Natural killer cell (primary cell): ENCODE measurements at places on chromosomes 11 and 22.

GRCh38 chr11:65501186-65501471, 2.3 kb downstream of the MALAT1 start:
- peaks cover 55% of the 10 kb centered on the region for H3K36me3 ChIP-seq
- no peaks in the 10 kb centered on the region for H3K27me3 ChIP-seq
- H3K4me3 ChIP-seq: peak overlapping the region; percentile 75
- peak overlapping the region; percentile 96 for H3K27ac ChIP-seq

DNA sequence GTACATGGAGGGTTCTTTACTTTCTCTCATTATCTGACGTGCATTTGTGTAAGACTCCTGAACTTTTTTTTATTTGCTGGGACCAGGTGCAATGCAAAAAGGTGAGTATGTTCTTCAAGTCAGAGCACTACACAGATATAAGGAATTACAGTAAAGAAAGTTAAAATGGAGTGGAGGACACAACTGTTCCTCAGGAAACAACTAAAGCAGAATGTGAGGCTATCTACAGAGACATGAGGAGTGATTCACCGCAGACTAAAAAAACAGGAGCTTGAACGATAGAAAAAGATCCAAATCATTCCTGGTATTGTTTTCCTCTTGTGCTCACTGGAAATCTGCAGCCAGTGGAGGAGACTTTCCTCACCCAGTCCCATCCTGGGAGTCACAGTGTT, 106.2 kb downstream of the ABTB2 start:
- no peaks in the 10 kb centered on the region for H3K36me3 ChIP-seq
- DNase-seq: no peak
- H3K27me3 ChIP-seq: no peaks in the 10 kb centered on the region

GRCh38 chr11:4094348-4095291, at the start of gene RRM1:
TSS of gene RRM1 (plus strand) at chr11:4094799. CDS start at chr11:4095013, 214 bp downstream.
- H3K27ac ChIP-seq: peak within 1 kb of the TSS; percentile 94
- H3K4me1 ChIP-seq: peaks cover 39% of the 10 kb centered on the region
- peak within 1 kb of the TSS; percentile 88 for H3K4me3 ChIP-seq
- no peaks in the 10 kb centered on the region for H3K27me3 ChIP-seq
- peaks cover 6% of the 10 kb centered on the region for H3K36me3 ChIP-seq
- peak; percentile 93 for DNase-seq

DNA sequence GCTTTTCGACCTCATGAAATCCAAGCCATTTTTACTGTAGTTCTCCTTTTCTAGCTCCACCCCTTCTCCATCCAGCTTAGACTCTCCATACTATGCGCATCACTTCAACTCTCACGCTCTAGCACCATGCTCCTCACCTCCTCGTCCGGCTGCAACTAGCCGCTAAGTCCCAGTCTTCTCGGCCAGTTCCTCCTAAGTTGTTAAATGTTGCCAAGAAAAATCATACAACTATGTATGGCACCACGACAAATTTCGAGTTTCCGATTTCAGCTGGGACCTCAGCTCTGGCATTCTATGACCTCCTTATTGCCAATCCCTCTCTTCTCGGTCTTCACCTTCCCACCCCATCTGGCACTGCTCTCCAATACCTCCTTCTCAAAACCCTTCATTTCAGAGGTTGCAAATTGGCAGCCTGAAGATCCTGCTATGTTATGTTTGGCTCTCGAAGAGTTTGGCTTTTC, 1.0 kb downstream of the ZNF70 start:
- no peak overlapping the region for H3K4me3 ChIP-seq
- no peak for DNase-seq
- no peak overlapping the region for H3K27ac ChIP-seq
- peaks cover 26% of the 10 kb centered on the region for H3K4me1 ChIP-seq
- no peaks in the 10 kb centered on the region for H3K36me3 ChIP-seq
- no peaks in the 10 kb centered on the region for H3K27me3 ChIP-seq

DNA sequence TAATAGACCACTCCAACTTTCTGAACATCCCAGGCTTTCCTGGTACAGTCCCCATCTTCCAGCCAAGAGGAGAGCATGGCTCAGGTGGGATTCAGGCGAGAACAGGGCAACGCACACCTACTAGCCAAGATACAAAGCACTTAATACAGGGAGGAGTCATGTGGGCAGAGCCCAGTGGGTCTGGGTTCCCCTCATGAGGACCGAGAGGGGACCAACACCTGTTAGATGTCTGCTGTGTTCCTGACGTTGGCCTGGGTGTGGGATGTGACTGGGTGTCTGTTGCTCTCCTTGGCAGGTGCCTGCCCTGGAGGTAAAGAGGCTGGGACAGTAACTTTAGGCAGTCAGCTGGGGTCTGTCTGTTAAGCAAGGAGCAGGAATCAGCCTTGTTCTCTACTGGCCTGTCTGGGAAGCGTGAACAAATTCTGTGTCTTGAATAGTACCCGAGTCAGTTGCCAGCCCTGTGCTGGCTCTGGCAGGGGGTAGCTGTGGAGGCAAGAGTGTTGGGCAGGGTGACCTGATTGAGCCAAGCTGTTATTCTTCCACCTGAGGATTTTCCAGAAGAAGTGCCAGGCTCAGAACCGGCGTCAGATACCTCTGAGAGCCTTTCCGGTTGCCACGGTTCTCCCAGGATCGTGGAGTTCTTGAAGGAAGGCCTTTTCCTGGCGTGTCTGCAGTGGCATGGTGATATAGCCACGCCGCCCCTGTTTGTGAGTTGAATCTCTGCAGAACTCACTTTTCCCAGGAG, 56.3 kb downstream of the BCR start:
- H3K4me1 ChIP-seq: peaks cover 90% of the 10 kb centered on the region
- no peak for DNase-seq
- no peak overlapping the region for H3K27ac ChIP-seq

GRCh38 chr22:35209203-35209602, 48.1 kb upstream of the HMGXB4 start:
- H3K27me3 ChIP-seq: no peaks in the 10 kb centered on the region
- H3K36me3 ChIP-seq: no peaks in the 10 kb centered on the region
- no peak overlapping the region for H3K27ac ChIP-seq
- no peaks in the 10 kb centered on the region for H3K4me1 ChIP-seq
- H3K4me3 ChIP-seq: no peak overlapping the region

DNA sequence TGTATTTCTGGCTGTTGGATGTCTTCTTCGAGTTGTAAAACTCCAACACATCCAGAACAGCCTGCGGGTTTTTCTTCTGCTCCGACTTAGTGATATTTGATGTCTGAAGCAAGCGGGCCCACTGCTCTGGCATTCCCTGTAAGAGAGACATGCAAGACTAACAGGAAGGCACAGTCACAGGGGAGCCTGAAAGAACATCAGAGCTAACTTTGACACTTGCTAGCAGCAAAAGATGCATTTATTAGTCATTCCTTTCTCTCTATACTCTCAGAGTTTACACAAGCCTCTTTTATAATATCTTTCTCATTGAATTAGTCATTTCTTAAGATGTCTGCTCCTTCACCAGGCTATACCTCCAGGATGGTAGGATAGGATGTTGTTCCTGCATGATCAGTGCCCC, 77.8 kb upstream of the GDPD4 start:
- DNase-seq: no peak
- no peak overlapping the region for H3K4me3 ChIP-seq
- H3K27ac ChIP-seq: no peak overlapping the region
- peaks cover 5% of the 10 kb centered on the region for H3K36me3 ChIP-seq
- H3K27me3 ChIP-seq: no peaks in the 10 kb centered on the region

DNA sequence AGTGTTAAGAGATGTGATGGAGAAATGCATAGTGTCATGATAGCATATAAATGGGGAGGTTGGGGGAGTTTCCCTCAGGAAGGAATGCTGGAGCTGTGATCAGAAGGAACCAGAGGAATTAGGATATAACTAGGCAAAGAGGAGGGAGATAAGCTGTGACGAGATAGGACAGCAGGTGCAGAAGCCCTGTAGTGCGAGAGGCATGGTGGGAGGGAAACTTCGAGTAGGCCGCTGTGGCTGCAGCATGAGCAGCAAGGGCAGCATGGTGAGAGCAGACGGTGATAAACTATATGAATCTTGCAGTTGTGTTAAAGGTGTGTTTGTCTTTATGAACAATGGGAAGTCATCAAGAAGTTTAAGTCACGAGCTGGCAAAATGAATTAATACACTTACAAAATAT, 109.9 kb downstream of the EMSY start:
- no peak overlapping the region for H3K4me3 ChIP-seq
- no peak overlapping the region for H3K27ac ChIP-seq
- no peak for DNase-seq
- H3K27me3 ChIP-seq: no peaks in the 10 kb centered on the region
- H3K4me1 ChIP-seq: no peaks in the 10 kb centered on the region

- no peak for DNase-seq
- no peak overlapping the region for H3K4me3 ChIP-seq
- no peaks in the 10 kb centered on the region for H3K4me1 ChIP-seq
- peaks cover 50% of the 10 kb centered on the region for H3K36me3 ChIP-seq
- no peak overlapping the region for H3K27ac ChIP-seq
- no peaks in the 10 kb centered on the region for H3K27me3 ChIP-seq
These were observed 61.8 kb downstream of the PIK3C2A start for GRCh38 chr11:17145972-17146371.

DNA sequence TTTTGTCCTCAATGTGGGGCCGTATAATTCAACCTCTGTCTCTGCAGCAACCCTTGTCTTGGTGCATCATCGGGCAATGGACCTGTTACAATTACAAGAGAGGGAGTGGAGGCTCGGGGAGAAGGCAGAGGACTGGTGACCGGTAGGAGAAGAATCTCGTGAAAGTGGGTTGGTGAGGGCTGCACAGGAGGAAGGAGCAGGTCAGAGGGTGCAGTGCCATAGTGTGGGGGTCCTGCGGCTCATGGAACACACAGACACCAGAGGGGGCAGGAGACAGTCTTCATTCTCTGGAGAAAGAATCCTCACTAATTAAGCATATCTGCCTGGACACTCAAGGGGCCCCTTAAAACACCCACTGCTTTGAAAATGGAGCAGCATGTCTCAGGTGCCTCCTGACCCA, 174.7 kb upstream of the B3GAT1 start:
- H3K27ac ChIP-seq: no peak overlapping the region
- no peak overlapping the region for H3K4me3 ChIP-seq
- no peaks in the 10 kb centered on the region for H3K36me3 ChIP-seq

GRCh38 chr11:8766043-8766987, 83.7 kb downstream of the RPL27A start:
- H3K4me3 ChIP-seq: no peak overlapping the region
- no peak for DNase-seq
- H3K27ac ChIP-seq: no peak overlapping the region
- no peaks in the 10 kb centered on the region for H3K36me3 ChIP-seq
- H3K4me1 ChIP-seq: no peaks in the 10 kb centered on the region

DNA sequence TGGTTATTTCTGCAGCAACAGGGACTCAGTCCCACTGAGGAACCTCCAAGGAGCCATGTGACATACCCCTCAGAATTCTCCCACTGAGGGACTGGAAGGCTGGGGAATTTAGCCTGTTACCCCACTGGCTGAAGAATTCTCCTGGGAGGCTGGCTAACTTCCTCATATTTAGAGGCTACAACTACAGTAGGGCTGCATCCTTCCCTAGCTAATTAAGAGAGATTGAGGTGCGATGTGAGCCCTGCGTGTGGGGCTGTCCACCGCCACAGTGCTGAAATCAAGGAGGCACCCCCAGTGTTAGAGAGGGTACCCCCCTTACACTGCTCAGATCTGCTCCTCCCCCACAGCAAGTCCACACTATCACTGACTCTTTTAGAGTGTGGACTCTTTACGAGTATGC, 21.1 kb downstream of the EIF3F start:
- no peak overlapping the region for H3K4me3 ChIP-seq
- H3K27me3 ChIP-seq: no peaks in the 10 kb centered on the region
- H3K36me3 ChIP-seq: no peaks in the 10 kb centered on the region
- no peaks in the 10 kb centered on the region for H3K4me1 ChIP-seq
- H3K27ac ChIP-seq: no peak overlapping the region

DNA sequence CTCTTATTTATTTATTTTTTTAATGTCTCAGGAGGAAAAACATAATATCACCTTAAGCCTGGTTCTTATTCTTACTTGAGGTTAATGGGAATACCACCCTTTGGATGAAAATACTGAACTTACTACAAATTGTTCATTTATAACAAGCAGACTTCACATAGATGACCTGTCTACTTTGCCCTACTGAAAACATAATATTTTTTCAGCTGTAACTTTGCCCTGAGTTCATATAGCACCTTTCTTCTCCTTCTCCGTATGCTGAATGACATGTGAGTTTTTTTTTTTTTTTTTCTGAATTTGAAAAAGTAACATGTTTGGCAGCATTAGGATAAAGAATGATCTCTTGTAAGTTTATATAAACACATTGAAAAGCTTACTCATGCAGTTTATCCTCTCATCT, 186.8 kb downstream of the TMEM135 start:
- no peak overlapping the region for H3K27ac ChIP-seq
- no peak for DNase-seq
- no peaks in the 10 kb centered on the region for H3K4me1 ChIP-seq

DNA sequence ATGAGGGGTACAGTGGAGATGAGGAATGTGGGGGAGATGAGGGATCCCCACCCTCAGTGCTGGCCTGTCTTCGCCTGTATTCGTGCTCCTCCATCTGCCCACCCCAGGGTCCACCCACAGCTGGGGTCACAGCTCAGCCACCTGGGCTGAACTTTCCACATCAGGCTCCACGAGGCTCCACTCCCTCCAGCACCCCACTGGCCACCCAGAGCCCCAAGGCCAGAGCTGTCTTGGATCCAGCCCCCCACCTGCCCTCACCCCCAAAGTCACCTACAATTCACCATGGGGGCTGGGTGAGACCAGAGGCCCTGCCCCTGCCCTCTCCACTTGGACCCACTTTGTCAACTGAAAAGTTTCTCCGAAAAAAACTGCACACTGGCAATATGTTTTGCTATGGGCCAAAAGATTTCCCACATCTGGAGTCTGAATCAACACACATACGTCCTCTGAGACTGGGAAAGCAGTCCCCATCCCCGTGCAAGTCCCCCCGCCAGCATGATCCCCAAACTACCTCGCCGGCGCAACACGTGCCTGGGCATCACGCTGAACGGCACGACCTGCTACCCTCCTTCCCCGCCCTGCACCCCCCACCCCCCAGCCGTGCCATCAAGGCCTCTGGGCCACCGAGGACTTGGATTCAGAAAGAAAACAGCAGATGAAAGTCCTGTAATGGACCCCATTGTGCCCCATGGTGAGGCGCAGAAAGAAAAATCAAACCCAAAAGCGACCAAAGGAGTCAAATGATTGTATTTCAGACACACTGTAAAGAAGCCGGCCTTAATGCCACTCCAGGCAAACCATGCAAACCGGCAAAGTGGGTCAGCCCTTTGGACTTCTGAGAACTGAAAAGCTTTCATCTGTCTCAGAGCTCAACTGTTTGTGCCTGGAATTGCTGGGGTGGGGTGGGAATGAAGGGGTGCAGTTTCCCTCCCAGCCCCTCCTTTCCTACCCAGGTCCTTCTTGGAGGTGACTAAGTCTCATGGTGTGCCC, 16.5 kb upstream of the GAL start:
- H3K27me3 ChIP-seq: no peaks in the 10 kb centered on the region
- no peak overlapping the region for H3K4me3 ChIP-seq
- H3K27ac ChIP-seq: no peak overlapping the region
- H3K4me1 ChIP-seq: no peaks in the 10 kb centered on the region

- no peak overlapping the region for H3K4me3 ChIP-seq
- no peak overlapping the region for H3K27ac ChIP-seq
- peaks cover 46% of the 10 kb centered on the region for H3K36me3 ChIP-seq
- H3K4me1 ChIP-seq: peaks cover 5% of the 10 kb centered on the region
- no peaks in the 10 kb centered on the region for H3K27me3 ChIP-seq
These were observed 132.6 kb downstream of the MICAL2 start for GRCh38 chr11:12242966-12243365.
